ENCODE measurements at places on chromosomes 5 and 9.

DNA sequence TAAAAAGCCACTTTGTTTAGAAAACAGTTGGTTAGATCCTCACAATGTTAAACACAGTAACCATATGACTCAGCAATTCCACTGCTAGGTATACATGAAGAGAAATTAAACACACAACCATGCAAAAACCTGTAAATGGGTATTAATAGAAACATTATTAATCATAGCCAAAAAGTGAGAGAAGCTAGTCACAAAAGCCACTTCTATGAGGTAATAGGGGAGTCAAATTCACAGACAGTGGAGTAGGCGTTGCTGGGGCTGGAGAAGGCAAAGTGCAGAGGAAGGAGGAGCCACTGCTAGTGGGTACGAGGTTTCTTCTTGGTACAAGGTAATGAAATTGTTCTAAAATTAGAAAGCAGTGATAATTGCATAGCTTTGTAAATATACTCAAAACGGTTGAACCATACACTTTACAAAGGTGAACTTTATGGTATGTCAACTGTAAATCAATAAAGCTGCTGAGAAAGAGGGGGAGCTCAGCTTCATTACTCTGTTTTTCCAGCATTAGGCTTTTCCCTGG is 364.4 kb downstream of the GADD45G start:
- DNase-seq: no peak

DNA sequence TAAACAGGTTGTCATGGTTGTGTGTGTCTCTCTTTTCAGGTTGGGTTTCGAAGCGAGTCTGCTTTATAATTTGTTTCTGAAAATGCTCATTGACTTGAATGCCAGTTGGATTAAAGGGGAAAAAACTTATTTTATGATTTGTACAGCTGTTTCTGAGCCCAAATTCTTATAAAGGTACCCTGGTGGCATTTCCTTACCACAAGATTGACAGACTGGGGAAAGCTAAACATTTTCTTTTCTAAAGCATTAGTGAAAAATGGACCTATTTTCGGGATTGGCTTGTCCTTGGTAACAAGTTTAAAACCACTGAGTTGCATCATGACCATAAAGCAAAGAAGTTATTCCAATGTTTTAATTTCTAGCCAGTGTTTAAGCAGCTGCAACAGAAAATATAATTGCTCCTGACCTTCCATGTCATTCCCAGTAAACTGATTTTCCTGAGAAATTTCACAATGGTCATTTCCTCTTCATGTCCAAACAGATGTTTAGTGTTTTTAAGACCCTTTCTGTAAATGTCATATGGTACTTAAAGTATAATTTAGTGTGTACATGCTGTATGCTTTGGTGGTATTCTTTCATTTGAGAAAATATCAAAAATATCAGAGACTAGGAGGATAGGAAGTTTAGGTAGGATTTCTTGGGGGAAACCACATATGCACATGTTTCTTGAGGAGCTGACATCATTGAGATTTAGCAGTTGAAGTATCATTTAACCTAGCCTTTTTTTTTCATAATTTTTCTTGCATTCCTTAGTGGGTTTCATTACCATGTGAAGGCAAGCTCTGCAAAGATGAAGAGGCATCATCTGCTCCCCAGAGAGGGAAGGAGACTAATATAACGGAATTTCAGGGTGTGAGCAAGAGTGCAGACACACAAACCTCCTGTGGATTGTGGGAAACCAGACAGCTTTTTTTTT is 667.1 kb upstream of the RGMB start:
- no peak for DNase-seq

GRCh38 chr9:90722071-90722470 is 79.4 kb upstream of the DIRAS2 start:
- no peak for DNase-seq

- DNase-seq: no peak
These were observed 982.2 kb downstream of the TLE1 start for GRCh38 chr9:80707120-80707519.

DNA sequence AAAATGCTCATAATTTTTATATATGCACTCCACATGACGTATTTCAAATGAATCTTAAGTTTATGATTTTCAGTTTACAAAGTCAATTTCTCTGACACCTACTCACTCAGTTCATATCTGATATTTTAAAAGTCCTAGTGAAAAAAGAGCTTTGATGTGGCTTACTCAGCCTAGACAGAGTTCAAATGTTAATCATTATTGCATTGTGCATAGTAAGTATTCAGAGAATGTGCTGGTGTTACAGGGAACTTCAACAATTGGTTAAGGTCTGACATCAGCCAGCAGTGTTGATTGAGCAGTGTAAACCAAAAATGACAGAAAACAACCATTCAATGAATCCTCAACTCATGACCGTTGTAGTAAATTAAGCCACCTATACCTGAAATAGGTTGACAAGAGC is 147.2 kb upstream of the LHFPL2 start:
- DNase-seq: no peak

- no peak for DNase-seq
These were observed 350.5 kb downstream of the ZNF608 start for GRCh38 chr5:124395926-124396325.

- DNase-seq: no peak
These were observed 20.2 kb upstream of the NREP start for GRCh38 chr5:111776913-111777781.

DNA sequence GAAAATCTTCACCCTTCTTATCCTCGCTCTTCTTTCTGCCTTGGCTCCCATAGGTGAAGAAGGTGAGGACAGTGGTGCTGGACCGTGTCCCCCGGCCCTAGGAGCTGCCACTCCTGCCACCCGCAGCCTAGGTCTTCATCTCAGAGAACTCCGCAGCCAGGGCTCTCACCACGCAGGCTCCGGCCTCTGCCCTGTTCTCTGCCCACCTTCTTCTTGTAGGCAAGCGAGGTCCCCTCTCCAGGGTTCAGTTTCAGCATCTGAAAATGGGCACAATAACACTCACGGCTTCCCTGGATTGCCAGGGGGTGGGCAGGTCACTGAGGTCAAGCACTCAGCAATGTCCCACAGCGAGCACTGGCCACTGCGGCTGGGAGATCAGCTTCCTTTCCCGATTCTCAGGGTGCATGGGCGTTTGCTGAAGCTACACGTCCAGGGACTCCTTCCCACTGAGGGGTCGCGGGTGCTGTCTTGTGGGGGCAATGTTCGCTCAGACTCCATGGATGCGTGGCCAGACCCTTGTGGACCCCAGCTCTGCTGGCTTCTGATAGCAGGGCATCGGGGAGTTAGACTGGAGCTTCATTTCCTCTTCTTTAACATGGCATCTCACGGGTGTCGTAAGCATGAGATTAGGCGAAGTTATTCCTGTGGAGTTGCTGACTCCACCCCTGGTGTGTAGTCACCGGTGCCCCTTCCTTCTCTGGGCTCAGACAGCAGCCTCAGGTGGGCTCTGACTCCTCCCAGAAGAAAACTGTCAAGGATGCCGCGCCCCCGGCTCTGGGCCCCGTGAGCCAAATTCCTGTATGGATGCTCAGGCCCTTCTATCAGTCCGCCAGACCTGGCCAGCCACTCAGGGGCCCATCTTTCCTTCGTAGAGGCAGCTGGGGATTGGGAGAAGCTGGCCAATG is 145.1 kb upstream of the IRX2 start:
- no peak for DNase-seq

GRCh38 chr5:25295067-25295466 is 650.3 kb upstream of the CDH10 start:
- no peak for DNase-seq

GRCh38 chr5:159581502-159582249 is 251.4 kb upstream of the IL12B start:
- no peak for DNase-seq

- DNase-seq: no peak
These were observed 11.6 kb downstream of the NIPSNAP3B start for GRCh38 chr9:104775574-104775936.
